Amniotic stem cell (primary cell): ENCODE measurements at places on chromosomes 3 and 15.

DNA sequence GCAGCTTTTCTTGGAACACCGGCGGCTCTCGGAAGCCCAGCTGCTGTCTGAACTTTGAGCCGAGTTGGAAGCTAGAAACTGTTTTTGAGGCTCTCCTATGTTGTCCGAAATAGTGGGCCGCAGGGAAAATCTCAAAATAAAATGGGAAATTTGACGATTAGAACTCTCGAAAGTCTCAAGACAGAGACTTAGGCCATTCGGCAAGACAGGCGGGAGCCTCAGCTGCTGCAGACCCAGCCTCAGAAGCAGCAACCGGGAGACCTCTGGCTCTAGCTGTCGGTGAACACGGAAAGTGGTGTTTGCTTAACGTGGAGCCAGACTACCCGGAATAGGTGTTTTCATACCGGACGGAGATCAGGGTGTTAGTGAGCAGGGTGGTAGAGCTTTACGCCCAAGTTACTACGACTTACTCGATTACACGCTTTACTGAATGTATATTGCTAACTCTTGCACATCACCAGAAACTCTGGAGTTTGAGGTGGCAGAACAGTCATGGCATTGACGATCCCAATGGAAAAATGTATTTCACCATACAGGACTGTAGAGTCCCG, 357 bp upstream of the MAN2C1 start:
- no peak for DNase-seq

DNA sequence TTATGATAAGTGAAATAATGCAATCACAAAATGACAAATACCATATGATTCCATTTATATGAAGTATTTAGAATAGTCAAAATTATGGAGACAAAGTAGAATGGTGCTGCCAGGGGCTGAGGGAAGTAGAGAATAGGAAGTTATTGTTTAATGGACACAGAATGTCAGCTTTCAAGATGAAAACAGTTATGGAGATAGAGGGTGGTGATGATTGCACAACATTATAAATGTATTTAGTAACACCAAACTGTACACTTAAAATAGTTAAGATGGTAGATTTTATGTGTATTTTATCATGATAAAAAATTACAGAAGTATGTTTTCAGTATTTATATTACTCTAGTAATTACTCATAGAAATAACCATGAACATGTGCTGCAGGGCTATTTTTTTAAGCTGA, 100.8 kb upstream of the AZI2 start:
- no peak for DNase-seq

GRCh38 chr3:64410226-64410625, 185.0 kb upstream of the PRICKLE2 start:
- DNase-seq, result no peak

DNA sequence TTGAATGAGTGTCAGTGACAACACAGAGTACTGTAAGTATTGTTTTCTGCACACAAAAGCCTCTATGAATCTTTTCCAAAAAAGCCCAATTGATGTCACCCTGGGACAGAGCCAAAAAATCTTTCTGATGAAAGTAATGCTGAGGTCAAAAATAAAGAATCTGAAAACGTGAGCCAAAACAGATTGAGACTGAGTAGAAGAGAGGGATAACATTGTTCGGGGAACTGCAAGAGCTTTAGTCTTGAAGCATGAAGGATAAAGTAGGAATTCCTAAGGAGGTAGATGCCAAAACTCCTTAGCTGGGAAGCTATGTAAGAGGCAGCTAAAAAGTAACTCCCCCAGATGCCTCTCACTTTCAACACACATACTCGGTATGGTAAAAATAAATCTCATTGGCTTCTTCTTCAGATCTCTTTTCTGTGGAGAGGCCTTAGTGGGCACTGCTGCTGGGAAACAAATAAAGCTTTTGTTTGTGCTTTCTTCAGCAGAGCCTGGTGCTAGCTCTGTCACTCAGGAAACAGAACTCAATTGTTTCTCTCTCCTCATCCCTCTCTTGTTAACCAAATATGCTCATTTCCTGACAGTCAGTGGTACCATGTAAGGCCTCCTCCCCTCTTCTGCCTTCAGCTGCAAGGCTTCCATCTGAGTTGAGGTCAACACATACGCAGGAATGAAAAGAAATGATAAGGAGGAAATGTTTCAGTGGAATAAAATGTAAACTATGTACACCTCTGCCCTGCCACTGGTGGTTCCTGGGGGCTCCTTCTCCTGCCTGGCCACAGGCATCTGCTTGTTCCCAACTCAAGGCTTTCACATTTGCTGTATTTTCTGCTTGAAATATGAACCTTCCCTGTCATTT, 58.1 kb downstream of the CD200 start:
- DNase-seq, result peak; percentile 37

GRCh38 chr3:184042617-184043016, 10.2 kb upstream of the HTR3C start:
- no peak for DNase-seq

DNA sequence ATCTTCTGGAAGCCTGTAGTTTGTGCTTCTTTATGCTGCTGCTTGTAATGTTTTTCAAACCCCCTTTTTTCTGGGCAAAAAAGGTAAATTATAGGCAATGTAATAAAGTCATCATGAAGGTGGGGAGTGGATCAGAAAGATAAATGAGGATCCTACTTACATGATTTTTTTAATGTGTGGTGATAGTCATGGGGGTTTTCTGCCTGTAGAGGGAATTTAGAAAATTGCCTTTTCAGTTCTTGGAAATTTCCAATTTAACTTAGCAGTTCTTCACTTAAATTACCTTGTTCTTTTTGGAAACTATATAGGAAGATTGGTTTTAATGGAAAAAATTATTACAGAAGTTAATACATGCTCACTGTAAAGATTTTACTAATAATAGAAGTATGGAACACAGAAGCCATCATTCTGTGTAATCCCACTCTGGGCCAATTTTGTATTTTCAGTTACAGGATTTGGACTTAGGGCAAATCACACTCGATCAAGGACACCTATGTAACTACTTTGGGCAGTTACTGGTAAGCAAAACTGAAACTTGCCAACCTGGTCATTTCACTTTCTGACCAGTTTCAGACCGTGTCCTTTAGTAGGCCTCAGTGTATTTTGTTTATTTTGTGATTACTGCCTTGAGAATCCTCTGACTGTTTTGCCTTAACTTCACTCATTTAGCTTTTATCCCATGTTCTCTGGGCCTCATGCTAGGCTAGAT, 10.5 kb upstream of the SCAANT1 start:
- DNase-seq, result no peak

GRCh38 chr15:89378296-89379151, 43.9 kb upstream of the POLG start:
- DNase-seq, result no peak

GRCh38 chr15:66212563-66212921, 41.0 kb downstream of the MEGF11 start:
- no peak for DNase-seq

- DNase-seq, result no peak
These were observed 27.8 kb upstream of the POLG start for GRCh38 chr15:89362203-89363101.
